CD14-positive monocyte (primary cell): ENCODE measurements at places on chromosomes 4 and X.

DNA sequence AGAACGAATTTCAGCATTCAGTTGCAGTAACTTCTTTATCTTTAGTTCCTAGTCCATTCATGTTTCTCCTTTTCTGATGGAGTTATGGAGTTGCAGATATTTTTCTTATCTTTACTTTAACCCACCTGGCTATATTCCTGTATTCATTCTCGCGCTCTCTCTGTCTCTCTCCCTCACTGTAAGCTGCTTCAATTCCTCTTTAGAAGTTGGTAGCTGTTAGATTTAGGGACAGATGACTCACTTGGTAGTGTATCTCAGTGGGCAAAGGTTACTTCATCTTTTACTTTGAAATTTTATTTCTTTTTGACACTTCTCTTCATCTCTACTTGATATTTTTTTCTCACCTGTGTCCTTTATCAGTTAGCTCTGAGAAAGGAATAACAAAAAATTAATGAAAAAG, 49.6 kb upstream of the BRS3 start:
- DNase-seq = no peak

DNA sequence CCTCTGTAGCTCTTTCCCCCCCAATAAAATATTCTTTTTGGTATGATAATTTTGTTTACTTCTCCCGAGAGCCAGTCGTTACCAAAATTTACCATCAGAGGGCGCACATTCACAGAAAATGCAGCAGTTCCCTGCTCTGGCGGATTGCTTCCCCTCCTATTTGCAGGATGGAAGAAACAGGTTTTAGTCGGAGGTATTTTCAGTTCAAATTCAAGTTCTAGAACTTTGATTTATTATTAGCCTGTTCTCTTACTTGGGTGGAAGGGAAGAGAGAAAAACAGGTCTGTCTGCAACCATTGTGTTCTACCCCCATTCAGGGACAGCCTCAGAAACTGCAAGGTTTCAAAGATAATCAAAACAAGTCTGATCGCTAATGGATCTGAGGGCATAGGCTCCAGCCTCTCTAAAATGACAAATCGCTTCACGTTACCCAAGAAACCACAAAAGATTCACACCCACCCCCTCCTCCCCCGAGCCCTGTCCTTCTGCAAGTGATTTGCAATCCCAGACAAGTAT, 263.8 kb upstream of the RPS6KA3 start:
- peak; percentile 21 for DNase-seq

- no peak for DNase-seq
Measured at GRCh38 chr4:131499141-131499873, 1649.8 kb upstream of the PCDH10 start.

DNA sequence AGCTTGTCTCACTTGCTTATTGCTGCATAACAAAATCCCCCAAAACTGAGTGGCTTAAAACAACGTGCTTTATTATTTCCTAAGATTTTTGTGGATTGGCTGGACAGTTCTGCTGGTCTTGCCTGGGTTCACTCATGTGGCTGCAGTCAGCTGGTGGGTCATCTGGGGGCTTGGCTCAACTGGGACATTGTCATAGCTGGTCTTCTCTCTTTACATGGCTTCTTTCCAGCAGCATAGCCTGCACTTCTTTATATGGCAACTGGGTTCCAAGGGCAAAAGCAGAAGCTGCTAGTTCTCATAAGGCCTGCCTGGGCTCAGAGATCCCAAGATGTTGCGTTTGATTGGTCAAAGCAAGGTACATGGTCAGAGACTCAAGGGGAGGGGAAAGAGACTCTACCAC, 33.7 kb upstream of the STAG2 start:
- DNase-seq = no peak

GRCh38 chrX:19040373-19040772, 56.5 kb upstream of the PHKA2 start:
- DNase-seq = no peak
